ENCODE measurements at places on chromosomes 4 and X. TPM values are rescaled to one million over a fixed set of nuclear protein-coding genes. Genes with fewer than 3 reads are reported as not detected.

Gene NWD2
- total RNA-seq = not detected

Gene GAGE12D
- total RNA-seq = not detected

Gene GAGE1
- total RNA-seq = not detected

Gene NUP62CL
- total RNA-seq = 2.8 TPM

Gene SLIT2
- total RNA-seq = not detected

Gene CYSLTR1
- 2.5 TPM for total RNA-seq

Gene F8
- total RNA-seq = 7.5 TPM

Gene SOD3
- not detected for total RNA-seq

Gene WDR45
- 28.9 TPM for total RNA-seq

Gene ADGRL3
- not detected for total RNA-seq

Gene EIF1AX
- total RNA-seq = 121 TPM

Gene TEC
- 3.0 TPM for total RNA-seq

Gene PSMD10
- 52.6 TPM for total RNA-seq

Gene SYNPO2
- total RNA-seq = 0.19 TPM

Gene ZNF732
- total RNA-seq = not detected

Gene ZNF280C
- 5.3 TPM for total RNA-seq

Measured in activated CD4-positive, alpha-beta memory T cell treated with anti-CD3 and anti-CD28 coated beads for 36 hours (primary cell).